CD8-positive, alpha-beta T cell (primary cell): ENCODE measurements at places on chromosomes 1 and 21.

- no peak for DNase-seq
Observed at GRCh38 chr1:75764057-75764655, 21.9 kb upstream of the RABGGTB start.

DNA sequence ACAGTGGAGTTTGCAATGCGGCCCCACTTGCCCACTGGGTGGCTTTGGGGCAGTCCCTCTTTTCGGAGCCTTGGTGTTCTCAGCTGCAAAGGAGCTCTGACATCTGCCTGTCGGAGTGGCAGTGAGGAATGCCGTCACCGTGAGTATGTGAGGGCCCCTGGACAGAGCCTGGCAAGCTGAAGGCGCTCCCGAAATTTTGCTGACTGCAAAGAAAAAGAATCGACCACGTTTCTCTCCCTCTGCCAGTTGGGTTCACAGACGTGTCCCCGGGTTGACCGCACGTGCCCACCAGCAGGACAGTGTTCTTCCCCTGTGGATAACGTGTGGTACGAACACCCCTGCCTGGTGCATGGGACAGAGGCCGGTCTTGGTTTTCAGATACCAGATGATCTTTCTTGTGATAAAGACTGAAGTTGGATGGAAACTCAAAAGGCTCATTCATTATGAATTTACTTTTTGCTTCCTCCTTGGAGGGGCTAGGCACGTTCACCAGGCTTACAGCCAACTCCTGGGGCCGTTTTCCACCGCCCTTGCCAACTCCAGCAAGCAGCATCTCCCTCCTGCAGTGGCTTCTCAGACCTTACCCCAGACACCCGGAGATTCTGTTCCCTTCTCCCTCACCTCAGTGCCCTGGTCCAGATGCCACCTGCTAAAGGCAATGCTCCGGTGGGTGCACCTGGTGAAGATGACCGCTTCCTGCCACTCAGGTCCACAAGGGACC lies 29.7 kb downstream of the ECE1 start:
- DNase-seq = no peak

- DNase-seq = no peak
Observed at GRCh38 chr1:162385702-162386101, 4.2 kb downstream of the C1orf226 start.

DNA sequence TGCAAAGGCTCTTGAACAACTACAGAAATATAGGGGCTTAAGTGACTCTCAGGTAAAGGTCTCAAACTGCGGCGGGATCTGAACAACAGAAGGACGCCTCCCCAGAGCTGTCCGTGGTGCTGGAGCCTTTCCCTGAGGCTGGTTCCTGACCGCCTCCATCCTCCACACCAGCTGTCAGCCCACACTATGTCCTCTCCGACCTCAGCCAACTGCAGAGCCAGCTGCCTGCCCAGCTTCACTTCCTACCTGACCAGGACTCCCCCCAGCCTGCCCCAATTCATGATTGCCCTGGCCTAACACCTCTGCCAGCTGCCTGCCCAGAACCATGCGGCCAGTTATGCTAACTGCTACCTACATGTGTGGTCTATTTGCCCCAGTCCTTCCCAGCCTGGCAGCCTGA lies 63.6 kb upstream of the ZC3H12A start:
- DNase-seq = no peak

GRCh38 chr1:110783292-110783918 lies 89.5 kb upstream of the CD53 start:
- DNase-seq = peak; percentile 8

- no peak for DNase-seq
Observed at GRCh38 chr1:24301785-24302175, 17.4 kb upstream of the GRHL3 start.

- no peak for DNase-seq
Observed at GRCh38 chr1:191752342-191752741, 405.9 kb upstream of the RGS18 start.

DNA sequence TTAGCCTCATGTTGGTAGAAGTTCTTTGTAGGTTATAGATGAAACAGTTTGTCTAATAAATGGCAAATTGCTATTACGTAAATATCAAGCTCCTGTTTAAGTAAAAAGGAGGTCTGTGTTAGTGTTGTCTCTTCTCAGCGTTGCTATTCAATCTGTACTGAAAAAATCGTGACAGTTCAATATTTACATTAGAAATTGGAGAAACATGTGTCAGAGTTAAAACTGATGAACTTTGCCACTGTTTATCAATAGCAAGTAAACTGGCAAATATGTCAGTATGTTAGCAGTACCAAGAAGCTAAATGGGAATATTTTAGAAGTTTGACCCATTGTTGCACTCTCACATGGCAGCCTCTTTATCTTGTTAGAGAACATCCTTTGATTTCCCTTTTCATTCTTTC lies 218.5 kb downstream of the GPR52 start:
- DNase-seq = no peak

GRCh38 chr1:8423692-8424538 lies 106.0 kb downstream of the SLC45A1 start:
- peak; percentile 32 for DNase-seq

- DNase-seq = no peak
Observed at GRCh38 chr1:203095061-203095690, 9.4 kb upstream of the MYOG start.
